ENCODE measurements at places on chromosomes 5 and 9. TPM values are rescaled to one million over a fixed set of nuclear protein-coding genes. Genes with fewer than 3 reads are reported as not detected.

Gene ROR2
- 1.2 TPM for polyA plus RNA-seq

Gene UNC13B
- 20.8 TPM for polyA plus RNA-seq

Gene DAB2IP
- polyA plus RNA-seq, result 27.9 TPM

Gene ELAVL2
- polyA plus RNA-seq, result 0.02 TPM

Gene OBP2B
- polyA plus RNA-seq, result not detected

Gene LCN12
- 16.5 TPM for polyA plus RNA-seq

Gene GPR150
- polyA plus RNA-seq, result 1.4 TPM

Gene GHR
- 1.2 TPM for polyA plus RNA-seq

Gene PAEP
- not detected for polyA plus RNA-seq

Gene ANKDD1B
- 1.3 TPM for polyA plus RNA-seq

Gene CCDC192
- not detected for polyA plus RNA-seq

Gene SEC61B
- 355 TPM for polyA plus RNA-seq

Gene ADAMTS12
- polyA plus RNA-seq, result 0.42 TPM

Gene ALDH1A1
- polyA plus RNA-seq, result 275 TPM

Gene DPM2
- polyA plus RNA-seq, result 39.0 TPM

Gene CATSPER3
- 2.2 TPM for polyA plus RNA-seq

Gene C9orf50
- polyA plus RNA-seq, result not detected

Gene TEK
- polyA plus RNA-seq, result 0.91 TPM

Gene TNFAIP8
- polyA plus RNA-seq, result 7.7 TPM

Gene RMI1
- polyA plus RNA-seq, result 3.5 TPM

Gene PCDHB7
- 0.15 TPM for polyA plus RNA-seq

Gene CENPK
- polyA plus RNA-seq, result 0.61 TPM

Gene FCN1
- 0.54 TPM for polyA plus RNA-seq

Gene NR5A1
- 0.05 TPM for polyA plus RNA-seq

Gene TMEM232
- polyA plus RNA-seq, result 0.68 TPM

Gene ANKRD20A1
- 5.2 TPM for polyA plus RNA-seq

Gene SMC5
- polyA plus RNA-seq, result 6.1 TPM

Gene GABRA6
- polyA plus RNA-seq, result not detected

Gene OLFML2A
- 2.3 TPM for polyA plus RNA-seq

Gene COL27A1
- 109 TPM for polyA plus RNA-seq

Gene PCDHB10
- 0.30 TPM for polyA plus RNA-seq

Gene ISL1
- polyA plus RNA-seq, result 3.5 TPM

Gene CACNA1B
- polyA plus RNA-seq, result 0.30 TPM

Gene SPZ1
- polyA plus RNA-seq, result not detected

Gene SPINK4
- polyA plus RNA-seq, result 9.2 TPM

Gene C5orf24
- 15.9 TPM for polyA plus RNA-seq

Gene DHX29
- 8.8 TPM for polyA plus RNA-seq

Gene SHOC1
- polyA plus RNA-seq, result 0.07 TPM

Gene PCDHAC2
- polyA plus RNA-seq, result 0.73 TPM

Gene SPINK7
- polyA plus RNA-seq, result not detected

Gene LCN9
- polyA plus RNA-seq, result not detected

Gene CDKN2A
- polyA plus RNA-seq, result 4.3 TPM

Gene PCDHGA1
- 0.33 TPM for polyA plus RNA-seq

Gene TNFSF8
- polyA plus RNA-seq, result 0.15 TPM

Gene EPB41L4B
- polyA plus RNA-seq, result 36.8 TPM

Data from pancreas (tissue), 10 donors.